Thyroid gland (tissue), 4 donors: ENCODE measurements at places on chromosomes 12 and 14. TPM values are rescaled to one million over a fixed set of nuclear protein-coding genes. Genes with fewer than 3 reads are reported as not detected.
A peak's percentile ranks its signal among the peaks of the same experiment; 100 is the strongest.

Gene GLT1D1
- 0.46 TPM for total RNA-seq

GRCh38 chr12:31531893-31532292 is 59.0 kb downstream of the DENND5B start:
- DNase-seq = no peak

GRCh38 chr12:38386205-38386985 is 69.8 kb downstream of the ALG10B start:
- no peak for DNase-seq

DNA sequence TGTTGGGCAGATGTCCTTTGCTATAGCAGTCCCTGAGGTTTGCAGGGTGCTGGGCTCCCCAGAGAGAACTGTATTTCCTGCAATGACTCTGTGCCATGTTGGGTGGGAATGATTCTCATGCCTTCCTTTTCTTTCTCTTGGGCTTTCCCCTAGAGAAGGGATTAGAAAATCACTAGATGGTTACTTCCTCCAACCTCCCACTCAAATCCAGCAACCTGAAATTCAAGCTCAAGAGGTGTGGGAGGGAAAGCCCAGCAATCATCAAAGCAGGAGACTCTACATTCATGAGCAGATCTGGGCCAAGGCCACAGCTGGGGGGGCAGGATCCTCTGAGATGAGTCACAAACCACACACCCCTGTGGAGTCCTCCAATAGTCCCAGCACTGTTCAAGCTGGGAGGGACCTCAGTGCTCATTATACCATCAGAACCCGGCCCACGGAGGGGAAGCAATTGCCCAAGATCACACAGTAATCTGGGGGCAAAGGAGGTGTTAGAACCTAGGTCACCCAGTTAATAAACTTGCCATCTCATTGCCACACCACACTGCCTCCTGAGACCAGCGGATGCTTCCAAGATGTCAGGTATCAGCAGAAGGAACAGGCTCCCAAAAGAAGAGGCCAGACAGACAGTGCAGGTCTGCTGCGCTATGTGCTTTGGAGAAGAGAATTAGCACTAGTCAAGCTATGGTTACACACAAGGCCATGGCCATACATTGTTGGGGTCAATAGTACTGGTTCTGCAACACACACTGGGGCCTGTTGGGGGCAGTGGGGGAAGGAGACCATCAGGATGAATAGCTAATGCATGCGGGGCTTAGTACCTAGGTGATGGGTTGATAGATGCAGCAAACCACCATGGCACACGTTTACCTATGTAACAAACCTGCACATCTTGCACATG is 65.7 kb downstream of the TTC9 start:
- peak; percentile 65 for DNase-seq

Gene KLHL33
- 2.0 TPM for total RNA-seq

Gene FLRT2
- 24.8 TPM for total RNA-seq

DNA sequence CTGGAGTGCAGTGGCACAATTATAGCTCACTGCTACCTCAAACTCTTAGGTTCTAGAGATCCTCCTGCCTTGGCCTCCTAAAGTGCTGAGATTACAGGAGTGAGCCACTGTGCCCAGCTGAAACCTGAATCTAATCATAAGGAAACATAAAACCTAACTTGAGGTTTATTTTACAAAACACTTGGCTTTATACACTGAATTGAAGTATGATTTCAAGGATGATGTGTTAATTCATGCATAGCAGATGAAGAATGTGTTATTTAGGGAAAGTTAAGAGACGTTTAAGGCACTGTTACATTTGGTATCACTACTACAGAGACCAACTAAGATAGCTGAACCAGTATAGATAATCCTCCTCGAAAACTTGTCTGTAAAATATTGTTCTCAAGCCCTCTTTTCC is 6.4 kb downstream of the DICER1 start:
- no peak for DNase-seq

GRCh38 chr12:49020441-49020840 is 1.9 kb upstream of the PRKAG1 start:
- DNase-seq = no peak

DNA sequence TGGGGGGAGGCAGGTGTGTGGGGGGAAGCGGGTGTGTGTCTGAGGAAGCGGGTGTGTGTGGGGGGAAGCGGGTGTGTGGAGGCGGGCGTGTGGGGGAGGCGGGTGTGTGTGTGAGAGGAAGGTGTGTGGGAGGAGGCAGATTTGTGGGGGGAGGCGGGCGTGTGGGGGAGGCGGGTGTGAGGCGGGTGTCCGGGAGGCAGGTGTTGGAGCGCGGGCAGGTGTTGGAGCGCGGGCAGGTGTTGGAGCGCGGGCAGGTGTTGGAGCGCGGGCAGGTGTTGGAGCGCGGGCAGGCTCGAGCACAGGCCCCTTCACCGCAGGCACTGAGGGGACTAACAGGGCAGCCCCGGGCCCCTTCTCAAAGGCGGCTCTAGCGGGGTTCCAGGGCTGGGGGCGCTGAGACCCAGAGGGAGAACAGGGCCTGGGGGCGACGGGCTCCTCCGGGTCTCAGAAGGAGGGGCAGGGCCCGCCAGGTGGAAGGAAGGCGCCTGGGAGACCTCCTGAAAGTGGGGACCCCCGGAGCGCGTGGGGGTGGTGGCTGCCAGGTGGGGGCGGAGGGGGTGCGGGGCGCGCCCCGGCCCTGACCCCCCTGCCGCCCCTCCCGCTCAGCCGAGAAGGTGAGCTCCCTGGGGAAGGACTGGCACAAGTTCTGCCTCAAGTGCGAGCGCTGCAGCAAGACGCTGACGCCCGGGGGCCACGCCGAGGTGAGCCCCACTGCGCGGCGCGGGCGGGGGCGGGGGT is 3.2 kb downstream of the CRIP2 start:
- no peak for DNase-seq

GRCh38 chr14:53032161-53032803 is 81.4 kb upstream of the FERMT2 start:
- peak; percentile 39 for DNase-seq

GRCh38 chr14:54267172-54267571 is 129.6 kb upstream of the CDKN3 start:
- peak; percentile 33 for DNase-seq

- no peak for DNase-seq
Measured at GRCh38 chr12:89879766-89880165, 171.1 kb upstream of the ATP2B1 start.

GRCh38 chr14:55684956-55685584 is 105.1 kb downstream of the KTN1 start:
- peak; percentile 57 for DNase-seq

GRCh38 chr14:50497351-50497750 is 35.0 kb downstream of the MAP4K5 start:
- DNase-seq = no peak

Gene IL22
- total RNA-seq = not detected

Gene STON2
- 104 TPM for total RNA-seq

Gene CAPZA3
- not detected for total RNA-seq

Gene PAPLN
- 41.4 TPM for total RNA-seq

Gene SERPINA1
- total RNA-seq = 21.3 TPM

- no peak for DNase-seq
Measured at GRCh38 chr14:104523546-104523935, 56.0 kb upstream of the C14orf180 start.

Gene GLI1
- total RNA-seq = not detected

DNA sequence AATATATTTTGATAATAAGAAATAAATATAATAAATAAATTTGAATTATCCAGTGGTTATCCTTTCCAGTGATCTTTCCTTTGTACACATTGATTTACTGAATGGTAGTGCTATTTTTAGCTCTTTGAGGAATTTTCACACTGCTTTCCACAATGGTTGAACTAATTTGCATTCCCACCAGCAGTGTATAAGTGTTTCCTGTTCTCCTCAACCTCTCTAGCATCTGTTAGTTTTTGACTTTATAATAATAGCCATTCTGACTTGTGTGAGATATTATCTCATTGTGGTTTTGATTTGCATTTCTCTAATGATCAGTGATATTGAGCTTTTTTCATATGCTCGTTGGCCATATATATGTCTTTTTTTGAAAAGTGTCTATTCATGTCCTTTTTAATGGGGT is 333.7 kb downstream of the RAD51B start:
- no peak for DNase-seq
